ENCODE measurements at places on chromosomes 5 and 9.

DNA sequence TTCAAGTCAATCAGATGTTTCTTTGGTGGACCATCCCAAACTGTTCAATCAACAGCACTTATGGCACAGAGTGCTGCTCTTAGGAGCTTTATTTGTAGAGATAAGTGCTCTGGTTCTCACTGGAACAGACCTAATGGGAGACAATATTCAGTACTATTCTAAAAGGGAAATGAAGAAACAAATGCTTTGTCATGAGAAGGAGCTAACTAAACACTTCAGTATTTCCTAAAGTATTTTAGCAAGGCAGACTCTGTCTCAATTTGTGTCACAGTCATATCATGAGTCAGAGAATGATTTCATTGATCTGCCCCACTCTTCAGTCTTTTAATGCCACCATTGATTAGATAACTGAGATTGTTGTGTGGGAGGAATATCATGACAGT lies 175.3 kb downstream of the SLF1 start:
- no peak for DNase-seq

- no peak for DNase-seq
These were observed 93.4 kb downstream of the KCNIP1 start for GRCh38 chr5:170597109-170597751.

DNA sequence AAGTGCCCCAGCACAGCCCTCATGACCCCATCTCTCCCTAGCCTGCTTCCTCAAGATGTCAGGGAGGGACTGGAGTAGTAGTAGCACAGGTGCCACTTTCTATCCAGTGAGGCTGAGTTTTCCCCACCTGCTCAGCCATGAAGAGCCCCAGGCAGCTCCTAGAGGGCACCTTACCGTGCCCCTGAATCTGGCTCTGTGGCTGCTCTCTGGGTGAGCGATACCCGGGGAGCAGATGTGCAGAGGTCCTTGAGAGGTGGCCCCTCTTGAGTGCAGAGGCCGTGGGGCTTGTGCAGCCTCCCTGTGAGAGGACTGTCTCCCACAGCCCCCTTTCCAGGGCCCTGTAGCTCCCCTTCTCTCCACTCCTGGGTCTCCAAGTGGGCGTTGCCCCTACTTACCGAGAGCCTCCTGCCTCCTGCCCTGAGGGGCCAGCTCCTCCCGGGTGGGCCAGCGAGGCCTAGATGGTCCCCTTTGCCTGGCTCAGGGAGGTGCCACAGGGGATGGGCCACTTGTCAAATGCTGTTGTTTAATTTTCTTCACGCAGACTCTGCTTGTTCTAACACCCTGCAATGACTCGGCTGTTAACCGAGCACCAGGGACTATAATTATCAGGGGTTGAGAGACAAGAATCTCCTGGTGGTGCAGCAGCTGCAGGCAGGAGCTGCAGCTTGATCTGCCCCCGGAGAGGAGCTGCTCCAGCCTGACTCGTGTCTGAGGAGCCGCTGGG lies 29.6 kb upstream of the PITX1 start:
- no peak for DNase-seq

DNA sequence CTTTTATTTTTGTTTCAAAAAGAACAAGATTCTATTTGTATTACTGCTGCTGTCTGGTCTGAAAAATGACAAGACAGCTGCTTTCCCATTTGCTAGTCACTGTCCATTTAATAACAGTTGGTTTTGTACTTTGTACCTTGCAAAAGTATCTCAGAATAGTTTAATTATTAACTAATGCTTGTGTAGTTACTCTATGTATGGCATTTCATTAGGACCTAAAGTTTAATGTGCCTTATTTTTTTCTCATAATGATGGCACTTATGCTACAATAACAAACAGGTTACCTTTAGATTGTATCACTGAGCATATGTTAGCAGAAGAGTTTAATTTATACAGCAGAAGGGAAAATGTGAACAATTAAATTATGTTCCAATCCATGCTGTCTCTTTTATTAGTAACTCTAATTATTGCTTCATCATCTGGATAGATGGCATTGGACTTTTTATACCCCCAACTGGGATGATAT lies 134.2 kb downstream of the CDH10 start:
- no peak for DNase-seq

DNA sequence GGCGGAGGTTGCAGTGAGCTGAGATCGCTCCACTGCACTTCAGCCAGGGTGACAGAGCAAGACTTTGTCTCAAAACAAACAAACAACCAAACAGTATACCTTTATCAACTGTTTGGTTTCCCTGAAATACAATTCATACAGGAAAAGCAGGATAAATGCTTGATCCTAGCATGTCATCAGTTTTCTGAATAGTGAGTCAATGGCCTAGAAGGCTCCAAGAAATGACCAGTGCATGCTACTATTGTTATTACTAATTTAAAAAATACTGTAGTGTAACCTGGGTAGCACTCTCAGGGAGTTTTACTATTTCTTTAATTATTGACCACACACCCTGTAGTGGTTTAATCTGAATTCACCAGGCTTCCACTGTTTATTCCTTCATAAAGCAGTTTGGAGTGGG lies 101.0 kb upstream of the PTPN3 start:
- no peak for DNase-seq
